ENCODE measurements at places on chromosomes 2 and 18.

DNA sequence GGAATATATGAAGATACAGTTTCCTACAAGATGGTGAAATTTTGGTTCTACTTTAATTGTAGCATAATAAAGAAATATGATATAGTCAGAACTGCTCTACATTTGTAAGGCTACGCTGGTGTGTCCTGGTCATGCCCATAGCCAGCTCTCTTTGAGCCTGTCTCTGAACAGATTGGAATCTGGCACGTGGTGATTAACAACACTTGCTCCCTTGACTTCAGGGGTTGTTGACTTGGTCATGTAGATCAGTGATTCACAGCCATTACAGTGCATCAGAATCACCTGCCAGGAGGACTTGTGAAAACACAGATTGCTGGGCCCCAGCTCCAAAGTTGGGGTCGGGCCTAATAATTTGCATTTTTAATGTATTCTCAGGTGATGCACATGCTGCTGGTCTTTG is 80.4 kb downstream of the PTPRM start:
- DNase-seq: no peak

GRCh38 chr2:166230024-166230723 is 102.4 kb upstream of the SCN1A start:
- no peak for DNase-seq

GRCh38 chr18:77063260-77063659 is 69.3 kb downstream of the MBP start:
- peak; percentile 47 for DNase-seq

DNA sequence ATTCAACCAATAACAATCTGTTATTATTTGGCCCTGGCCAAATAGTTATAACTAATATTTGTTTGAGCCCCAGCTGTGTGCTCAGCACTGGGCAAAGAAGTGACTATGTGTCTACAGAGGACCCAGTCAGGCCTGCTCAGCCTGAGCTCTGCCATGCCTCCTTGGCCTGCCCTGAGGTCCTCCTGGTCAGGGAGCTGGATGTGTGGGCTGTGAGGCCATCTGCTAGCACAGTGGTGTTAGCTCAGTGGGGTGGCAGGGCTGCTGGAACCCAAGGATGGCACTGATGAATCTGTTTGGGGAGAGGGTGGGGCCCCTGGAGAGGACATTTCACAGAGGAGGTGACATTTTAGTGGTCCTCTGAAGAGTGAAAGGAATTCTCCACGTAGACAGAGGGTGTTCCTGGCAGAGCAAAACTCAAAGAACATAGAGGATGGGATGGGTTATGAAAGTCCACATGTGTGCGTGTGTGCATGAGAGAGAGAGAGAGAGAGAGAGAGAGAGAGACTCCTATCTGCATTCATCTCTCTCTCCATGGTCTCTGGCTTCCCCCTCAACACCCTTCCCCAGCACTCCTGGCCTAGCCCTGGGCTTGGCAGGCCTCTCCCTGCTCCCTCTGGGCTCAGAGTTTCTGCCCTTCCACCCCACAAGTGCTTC is 21.2 kb upstream of the ATOH8 start:
- no peak for DNase-seq

DNA sequence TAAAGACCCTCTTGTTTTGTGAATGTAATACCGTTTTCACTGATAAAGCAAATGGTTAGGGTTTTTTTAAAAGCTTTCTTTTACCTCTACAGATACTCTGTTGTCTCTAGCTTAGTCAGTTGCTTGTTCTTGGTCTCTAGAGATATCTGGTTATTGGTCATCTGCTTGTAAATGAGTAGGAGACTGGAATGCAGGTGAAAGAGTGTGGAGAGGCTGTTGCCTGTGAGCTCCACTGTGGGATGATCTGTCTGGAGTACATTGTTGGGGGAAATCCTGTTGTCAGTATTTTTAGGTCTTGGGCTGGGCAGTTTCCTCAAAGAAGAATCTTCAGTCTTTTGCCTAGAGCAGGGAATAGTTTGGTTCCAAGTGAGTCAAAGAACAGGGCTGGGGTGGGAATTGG is 67.7 kb downstream of the SMCHD1 start:
- DNase-seq: no peak

DNA sequence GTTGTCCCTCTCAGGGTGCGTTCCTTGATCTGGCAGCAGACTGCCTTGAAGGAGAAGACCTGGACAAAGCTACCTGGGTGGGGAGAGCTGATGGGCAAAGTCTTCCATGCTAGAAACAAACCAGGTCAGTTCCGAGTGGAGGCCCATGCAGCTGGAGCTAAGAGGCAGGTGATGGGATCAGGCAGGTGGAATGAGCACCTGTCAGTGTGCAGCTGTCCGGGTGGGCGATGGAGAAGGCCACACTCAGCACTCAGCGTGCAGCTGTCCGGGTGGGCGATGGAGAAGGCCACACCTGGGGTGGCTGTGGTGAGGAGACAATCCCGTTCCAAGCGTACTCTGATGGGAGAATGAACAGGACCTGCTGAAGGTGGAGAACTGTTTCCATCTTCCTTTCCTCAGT is 237.3 kb upstream of the MYT1L start:
- no peak for DNase-seq

GRCh38 chr2:190575263-190575662 is 40.7 kb upstream of the NEMP2 start:
- DNase-seq: no peak

- DNase-seq: no peak
These were observed 34.6 kb downstream of the BIN1 start for GRCh38 chr2:127072396-127072795.

DNA sequence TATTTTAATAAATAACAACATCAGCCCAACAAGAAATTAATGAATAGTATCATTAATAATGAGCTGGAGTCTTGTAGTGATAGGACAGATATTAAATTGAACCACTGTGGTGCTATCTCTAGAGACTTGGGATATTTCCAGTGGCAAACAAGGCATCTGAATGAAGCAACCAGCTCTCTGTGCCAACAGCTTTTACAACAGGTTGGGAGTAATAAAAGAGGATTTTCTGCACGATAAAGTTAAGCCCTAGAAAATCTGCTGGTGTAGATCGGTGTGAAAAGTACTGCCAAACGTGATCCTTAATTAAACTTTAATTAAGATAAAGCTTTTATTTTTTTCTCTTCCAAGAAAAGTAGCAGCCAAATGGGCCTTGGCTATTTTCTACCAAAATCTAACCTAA is 385.5 kb downstream of the NR4A2 start:
- DNase-seq: no peak

DNA sequence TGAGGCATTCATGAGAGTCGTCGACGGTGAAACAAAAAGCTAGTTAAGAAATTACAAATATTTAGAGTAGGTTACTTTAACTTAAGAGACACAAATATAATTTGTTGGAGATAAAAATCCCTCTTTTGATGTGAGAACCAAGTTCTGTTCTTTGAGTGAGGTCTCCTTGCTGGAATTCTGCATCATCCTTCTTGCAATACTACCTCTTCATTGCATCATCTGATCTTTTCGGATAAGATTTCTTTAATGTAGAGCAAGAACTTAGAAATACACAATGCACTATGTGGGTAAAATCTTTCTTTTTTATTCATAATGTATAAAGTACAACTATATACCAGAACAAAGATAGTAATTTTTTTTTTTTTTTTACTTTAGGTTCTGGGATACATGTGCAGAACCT is 118.4 kb downstream of the ARL4C start:
- no peak for DNase-seq

GRCh38 chr2:174997110-174997509 is 8.1 kb downstream of the CHN1 start:
- no peak for DNase-seq

DNA sequence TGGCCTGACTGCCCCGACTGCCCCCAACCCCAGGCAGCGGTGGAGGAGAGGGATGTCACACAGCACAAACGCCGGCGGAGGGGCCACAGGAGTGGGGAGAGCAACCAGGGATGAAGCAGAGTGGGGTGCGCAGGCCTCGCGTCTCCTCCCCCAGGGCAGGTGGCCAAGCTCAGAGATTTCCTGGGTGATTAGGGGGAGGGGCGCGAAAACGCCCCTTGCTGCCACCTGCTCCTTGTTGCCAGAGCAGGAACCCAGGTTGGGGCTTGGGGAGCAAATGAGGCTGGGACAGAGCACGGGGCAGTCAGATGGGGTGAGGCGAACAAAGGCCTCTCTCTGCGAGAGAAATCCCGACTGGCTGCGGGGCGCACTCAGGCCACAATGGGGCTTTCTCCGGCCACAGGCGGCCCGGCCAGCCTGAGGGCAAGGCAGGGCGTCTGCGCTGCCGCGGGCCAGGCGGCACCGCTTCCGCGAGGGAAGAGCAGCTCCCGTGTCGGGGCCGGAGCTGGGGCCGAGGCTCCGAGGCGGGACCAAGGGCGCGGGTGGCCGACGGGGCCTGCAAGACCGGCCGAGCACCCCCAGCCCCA is 11.5 kb downstream of the TEX44 start:
- DNase-seq: peak; percentile 11

GRCh38 chr2:190136259-190136658 is 73.7 kb upstream of the MSTN start:
- no peak for DNase-seq

- DNase-seq: no peak
These were observed 109.7 kb downstream of the ACOXL start for GRCh38 chr2:110842048-110842447.

GRCh38 chr2:108896741-108897140 is 92.3 kb downstream of the EDAR start:
- no peak for DNase-seq

- no peak for DNase-seq
These were observed 47.8 kb upstream of the CHRNA1 start for GRCh38 chr2:174812037-174812436.

GRCh38 chr2:53129851-53130250 is 637.8 kb upstream of the CHAC2 start:
- DNase-seq: no peak

DNA sequence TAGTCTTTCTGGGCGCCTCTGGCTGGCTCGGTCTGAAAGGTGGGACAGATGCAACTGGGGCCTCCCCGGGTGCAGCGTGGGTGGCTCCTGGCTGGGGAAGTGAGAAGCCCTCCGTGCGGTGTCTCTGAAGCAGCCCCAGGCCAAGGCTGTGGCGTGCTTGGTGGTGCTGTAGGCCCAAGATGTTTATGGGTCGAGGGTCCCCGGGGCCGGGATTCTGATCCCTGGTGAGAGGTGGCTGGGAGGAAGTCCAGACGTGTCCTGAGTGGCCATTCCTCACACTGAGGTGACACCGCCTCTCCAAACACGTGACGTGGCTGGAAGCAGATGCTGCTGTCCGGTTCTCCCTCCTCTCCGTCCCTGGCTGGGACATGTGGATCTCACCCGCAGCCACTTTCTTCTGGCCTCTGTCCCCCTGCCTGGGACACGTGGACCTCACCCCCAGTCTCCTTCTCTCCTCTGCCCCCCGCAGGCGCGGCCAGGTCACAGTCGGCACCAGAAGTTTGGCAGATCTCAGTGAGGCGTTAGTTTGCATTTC is 12.6 kb downstream of the RTP5 start:
- DNase-seq: no peak

GRCh38 chr2:137771064-137771463 is 193.2 kb upstream of the HNMT start:
- DNase-seq: no peak

- no peak for DNase-seq
These were observed 168.2 kb upstream of the LRP1B start for GRCh38 chr2:142299021-142299420.

DNA sequence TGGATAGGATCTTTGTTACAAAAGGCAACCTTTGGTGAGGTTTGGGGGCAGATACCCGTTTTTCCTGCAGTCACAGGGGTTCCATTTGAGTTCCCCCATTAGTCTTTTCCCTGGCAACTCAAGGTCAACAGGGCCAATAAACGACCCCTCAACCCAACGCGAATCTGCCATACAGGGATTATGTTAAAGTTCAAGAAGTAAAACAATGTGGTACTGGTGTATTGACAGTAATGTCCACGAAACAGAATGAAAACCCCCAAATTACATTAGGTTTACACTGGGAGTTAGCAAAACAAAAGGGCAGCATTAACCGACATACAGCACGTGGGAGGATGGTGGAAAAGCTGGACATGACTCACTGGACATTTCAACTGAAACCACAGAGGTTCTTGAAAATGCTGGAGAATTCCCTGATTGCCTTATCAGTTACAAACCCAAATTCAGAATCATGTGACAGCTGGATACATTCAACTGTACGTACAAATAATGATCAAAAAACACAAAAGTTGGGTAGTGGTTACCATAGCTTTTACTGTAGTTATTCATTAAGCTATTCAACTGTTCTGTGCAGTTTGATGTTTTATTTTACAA is 4.9 kb upstream of the IMP4 start:
- no peak for DNase-seq

- no peak for DNase-seq
These were observed 55.4 kb upstream of the COL5A2 start for GRCh38 chr2:189234991-189235390.

GRCh38 chr2:191253476-191253875 is 8.3 kb downstream of the MYO1B start:
- no peak for DNase-seq

GRCh38 chr18:63000839-63001238 is 285.5 kb downstream of the PHLPP1 start:
- DNase-seq: no peak

DNA sequence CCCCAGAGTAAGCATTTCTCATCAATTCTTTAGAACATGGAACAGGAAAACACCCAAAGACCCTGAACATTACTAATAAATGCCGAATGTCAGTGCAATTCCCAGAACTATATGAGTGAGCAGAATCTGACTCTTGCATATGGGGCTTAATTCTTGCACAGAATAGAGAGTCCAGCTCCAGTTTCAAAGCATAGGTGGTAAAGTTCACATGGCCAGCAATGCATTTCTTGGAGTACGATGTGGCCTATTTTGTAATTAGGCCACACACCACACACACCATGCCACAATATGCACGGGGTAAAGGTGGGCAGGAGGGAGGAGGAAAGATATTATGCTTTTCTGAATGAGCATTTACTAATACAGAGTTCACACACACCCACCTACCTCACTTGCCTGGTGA is 56.5 kb downstream of the PLA2R1 start:
- no peak for DNase-seq

- no peak for DNase-seq
These were observed 12.6 kb downstream of the FN1 start for GRCh38 chr2:215423234-215423633.

DNA sequence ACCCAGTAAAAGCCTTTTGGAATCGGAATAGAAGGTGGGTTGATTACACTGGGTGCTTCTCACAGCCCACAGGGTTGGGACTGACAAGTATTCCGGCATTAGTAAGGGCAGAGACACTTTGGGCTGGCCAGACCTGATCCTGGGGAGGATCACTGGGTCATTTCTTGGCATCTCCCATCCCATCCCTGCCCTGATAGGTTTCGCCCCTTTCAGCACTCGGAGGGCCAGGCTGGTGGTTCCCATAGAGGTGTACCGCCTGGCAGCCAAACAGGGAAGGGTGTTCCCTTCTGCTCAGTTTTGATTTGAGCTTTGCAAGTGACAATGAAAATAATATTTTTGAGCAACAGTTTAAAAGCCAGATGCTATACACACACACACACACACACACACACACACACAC is 37.3 kb downstream of the CYP1B1 start:
- no peak for DNase-seq

- DNase-seq: no peak
These were observed 4.8 kb upstream of the ID2 start for GRCh38 chr2:8676921-8677645.
